ENCODE measurements at places on chromosomes 2 and 18.

- no peak for DNase-seq
Observed at GRCh38 chr2:238138331-238139195, at the start of gene KLHL30. Gene KLHL30, plus strand, starts transcription at chr2:238138668. Its CDS starts 2,087 bp downstream, at chr2:238140755.

DNA sequence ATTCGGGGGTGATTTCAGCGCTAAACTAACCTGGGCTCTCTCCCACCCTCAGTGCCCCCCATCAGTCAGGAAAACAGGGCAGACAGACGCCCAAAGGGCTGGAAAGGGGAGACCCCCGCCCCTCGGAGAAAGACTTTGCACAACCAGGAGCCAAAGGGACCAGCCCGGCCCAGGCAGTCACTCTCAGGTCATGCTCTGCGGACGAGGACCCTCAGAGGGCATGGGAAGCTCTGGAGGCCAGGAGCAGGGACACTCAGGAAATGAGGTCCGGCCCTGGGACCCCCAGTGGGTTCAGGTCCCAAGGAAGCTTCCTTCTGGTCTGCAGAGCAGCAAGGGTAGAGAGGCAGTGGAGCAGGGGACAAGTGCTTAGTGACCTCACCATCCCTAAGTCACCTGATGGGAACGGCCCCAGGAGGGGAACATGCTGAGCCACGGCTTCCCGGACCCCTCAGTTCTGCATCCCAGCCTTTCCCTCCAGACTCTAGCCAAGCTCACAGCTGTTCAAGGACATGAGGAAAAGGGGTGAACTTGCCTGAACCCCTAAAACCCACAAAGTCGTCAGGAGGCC, 88.0 kb upstream of the GPC1 start:
- no peak for DNase-seq

DNA sequence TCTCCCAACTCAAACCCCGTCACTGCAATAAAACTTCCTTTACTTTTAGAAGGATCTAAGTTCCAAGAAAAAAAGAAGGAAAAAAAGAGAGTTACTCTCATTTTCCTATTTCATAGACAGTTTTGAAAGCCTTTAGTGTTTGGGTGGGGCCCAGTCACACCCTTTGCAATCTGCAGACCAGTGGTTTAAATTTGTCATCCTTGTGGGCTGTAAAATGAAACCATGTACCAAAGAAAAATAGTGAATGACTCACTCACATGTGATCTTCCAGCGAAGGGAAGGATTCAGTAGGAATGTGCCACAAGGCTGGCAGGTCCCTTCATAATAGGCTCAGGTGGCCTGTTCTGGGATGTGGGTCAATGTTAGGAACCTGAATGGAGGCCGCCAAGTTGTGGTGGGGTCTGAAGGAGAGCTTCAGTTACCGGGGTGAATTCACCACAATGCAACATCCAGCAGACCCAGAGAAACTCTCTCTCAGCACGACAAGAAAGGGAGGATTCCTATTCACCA, 28.3 kb downstream of the ANXA4 start:
- DNase-seq, result no peak

DNA sequence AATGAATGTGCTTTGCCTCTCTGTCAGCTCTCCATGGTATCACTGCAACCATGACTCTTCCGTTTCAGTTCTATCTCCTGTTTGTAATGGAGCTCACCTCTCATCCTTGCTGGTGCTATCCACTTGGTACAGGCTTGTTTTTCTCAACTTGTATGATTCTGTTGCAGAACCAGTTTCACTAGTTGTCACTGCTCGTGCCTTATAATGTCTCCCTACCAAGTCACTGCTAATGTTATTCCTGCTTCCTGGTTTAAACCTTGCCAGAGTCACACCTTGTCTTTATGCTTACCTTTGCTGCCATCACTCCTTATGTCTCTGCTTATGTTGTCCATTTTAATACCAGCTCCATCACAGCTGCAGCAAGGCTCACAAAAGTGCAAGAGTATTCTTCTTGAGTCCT, 1191.0 kb upstream of the LRRTM1 start:
- no peak for DNase-seq

GRCh38 chr2:222827417-222827816, 33.4 kb upstream of the ACSL3 start:
- DNase-seq, result no peak

All from NCI-H1436 treated with DMSO at 0.1 percent for 48 hours (cell line).